ENCODE measurements at places on chromosomes 13 and 19. TPM values are rescaled to one million over a fixed set of nuclear protein-coding genes. Genes with fewer than 3 reads are reported as not detected.

KIR3DL1 gene
- total RNA-seq, result not detected

WDR87 gene
- not detected for total RNA-seq

COX7A1 gene
- total RNA-seq, result not detected

POLRMT gene
- 104 TPM for total RNA-seq

HIPK4 gene
- total RNA-seq, result not detected

ESD gene
- total RNA-seq, result 128 TPM

RTBDN gene
- not detected for total RNA-seq

TNNT1 gene
- total RNA-seq, result 0.36 TPM

NDUFA7 gene
- 52.9 TPM for total RNA-seq

COX6B2 gene
- total RNA-seq, result not detected

MTRF1 gene
- 20.1 TPM for total RNA-seq

DKKL1 gene
- total RNA-seq, result not detected

PCP2 gene
- 1.5 TPM for total RNA-seq

ZNF841 gene
- total RNA-seq, result 12.9 TPM

F7 gene
- total RNA-seq, result not detected

GSX1 gene
- total RNA-seq, result not detected

SIX5 gene
- total RNA-seq, result 4.3 TPM

ZIC2 gene
- not detected for total RNA-seq
